ENCODE measurements at places on chromosomes 2 and 18. TPM values are rescaled to one million over a fixed set of nuclear protein-coding genes. Genes with fewer than 3 reads are reported as not detected.

DNA sequence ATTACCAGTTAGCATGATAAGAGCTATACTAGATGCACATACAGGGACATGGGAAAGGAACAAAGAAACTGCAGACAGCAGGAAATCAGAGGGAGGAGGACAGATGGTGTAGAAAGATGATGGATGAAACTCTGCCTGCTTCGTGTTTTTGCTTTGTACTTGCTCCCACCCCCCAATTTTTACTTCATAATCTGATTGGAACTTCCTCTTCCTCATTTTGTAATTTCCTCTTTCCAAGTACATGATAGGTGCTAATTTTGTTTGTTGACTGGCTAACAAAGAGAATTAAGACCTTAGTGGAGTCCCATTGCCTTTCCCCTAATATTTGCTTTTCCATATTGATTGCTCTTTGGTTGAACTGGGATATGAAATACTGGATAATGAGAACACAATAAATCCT is 76.0 kb upstream of the PELI1 start:
- no peak for DNase-seq

DNA sequence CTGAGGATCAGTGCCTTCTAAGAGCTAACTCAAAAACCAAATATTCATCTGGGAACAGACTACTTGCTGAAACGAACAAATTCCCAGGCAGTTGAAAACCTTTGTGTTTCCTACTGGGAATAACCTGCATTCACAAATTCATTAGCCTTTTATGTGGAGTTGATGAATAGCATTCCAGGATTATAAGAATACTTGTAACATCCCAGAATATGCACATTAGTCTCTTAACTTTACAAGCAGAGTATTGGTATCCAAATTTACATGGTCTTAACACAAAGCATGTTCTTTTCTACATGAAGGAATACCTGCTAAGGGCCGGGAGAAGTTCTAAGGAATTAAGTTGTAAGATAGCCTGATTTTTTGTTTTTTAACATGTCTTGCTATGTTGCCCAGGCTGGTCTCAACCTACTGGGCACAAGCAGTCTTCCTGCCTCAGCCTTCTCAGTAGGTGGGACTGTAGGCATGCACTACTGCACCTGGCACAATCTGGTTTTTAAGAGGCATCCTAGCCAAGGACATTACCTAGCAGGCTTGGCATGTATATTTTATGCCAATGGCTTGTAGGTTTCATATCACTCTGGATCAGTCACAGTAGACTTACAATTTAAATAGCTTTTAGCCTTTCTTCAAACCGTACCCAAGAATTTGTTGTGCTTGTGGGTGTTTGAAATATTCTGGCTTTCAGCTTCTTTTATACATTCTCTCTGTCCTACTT is 50.7 kb downstream of the MGAT5 start:
- no peak for DNase-seq

MPP4 gene
- total RNA-seq = not detected

DNA sequence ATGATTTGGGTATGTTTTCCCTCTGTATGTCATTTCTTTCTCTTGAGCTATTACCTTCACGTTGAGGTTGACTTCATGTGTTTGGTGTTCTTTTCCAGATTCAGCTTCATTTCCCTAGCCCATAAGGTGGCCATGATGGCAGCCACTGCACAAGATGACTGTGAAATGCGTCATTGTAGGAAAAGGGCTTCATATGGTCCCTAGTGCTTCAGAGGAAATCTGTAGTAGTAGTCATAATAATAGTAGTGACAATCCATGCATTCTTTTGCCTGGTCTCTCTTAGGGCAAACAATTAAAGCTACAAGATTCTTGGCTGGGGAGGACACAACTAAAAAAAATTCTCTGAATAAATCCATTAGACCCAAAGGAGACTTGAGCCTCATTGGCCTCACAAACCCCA is 28.4 kb downstream of the AOX1 start:
- DNase-seq = no peak

DNA sequence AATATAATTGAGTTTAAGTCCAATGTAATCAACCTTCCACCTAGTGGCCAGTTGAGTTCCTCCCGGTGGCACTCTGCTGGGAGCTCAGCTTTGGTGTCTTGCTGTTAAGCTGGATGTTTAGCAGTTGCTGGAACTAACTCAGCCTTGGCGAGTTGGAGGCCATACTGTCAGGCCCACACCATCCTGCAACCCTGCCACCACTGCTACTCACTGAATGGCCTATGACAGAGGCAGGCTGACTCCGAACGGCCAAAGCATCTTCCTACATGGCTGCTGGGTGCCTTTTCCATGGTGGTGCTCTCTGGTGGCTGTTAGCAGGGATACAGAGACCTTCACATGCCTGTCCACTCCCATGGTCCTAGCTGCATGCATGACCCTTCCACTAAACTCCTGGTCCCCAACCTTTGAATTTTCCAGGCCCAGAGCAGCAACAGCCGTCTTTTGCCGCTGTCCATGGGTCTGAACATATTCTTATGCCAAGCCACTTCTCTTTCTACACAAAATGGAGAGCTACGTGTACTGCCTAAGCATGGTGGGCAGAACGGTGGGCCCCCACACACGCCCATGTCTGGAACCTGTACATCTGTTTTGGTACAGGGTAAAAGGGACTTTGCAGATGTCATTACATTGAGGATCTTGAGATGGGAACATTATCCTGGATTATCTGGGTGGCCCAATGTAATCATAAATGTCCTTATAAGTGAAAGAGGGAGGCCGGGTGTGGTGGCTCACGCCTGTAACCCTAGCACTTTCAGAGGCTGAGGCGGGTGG is 15.0 kb upstream of the TRAF3IP1 start:
- DNase-seq = peak; percentile 37

MDH1B gene
- total RNA-seq = 2.2 TPM

SPOPL gene
- total RNA-seq = 29.1 TPM

- DNase-seq = no peak
Observed at GRCh38 chr2:41707790-41708451, 339.9 kb upstream of the PKDCC start.

- no peak for DNase-seq
Observed at GRCh38 chr2:65831509-65831908, 399.1 kb upstream of the SPRED2 start.

DNA sequence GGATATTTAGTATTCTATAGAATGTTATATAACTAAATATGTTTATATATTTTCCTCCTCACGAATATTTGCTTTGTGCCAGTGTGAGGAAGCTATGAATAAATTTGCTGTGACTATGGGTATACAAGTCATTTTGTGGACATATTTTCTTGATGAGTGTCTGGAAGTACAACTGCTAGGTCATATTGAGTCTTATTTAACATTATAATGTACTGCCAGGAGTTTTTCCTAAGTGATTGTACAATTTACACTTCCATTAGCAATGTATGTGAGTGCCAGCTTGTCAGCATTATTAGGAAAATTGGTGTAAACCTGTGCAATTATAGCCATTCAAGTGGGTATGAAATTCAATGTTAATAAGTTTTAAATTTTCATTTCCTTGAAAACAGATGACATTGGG is 1328.9 kb upstream of the TMEFF2 start:
- no peak for DNase-seq

DNA sequence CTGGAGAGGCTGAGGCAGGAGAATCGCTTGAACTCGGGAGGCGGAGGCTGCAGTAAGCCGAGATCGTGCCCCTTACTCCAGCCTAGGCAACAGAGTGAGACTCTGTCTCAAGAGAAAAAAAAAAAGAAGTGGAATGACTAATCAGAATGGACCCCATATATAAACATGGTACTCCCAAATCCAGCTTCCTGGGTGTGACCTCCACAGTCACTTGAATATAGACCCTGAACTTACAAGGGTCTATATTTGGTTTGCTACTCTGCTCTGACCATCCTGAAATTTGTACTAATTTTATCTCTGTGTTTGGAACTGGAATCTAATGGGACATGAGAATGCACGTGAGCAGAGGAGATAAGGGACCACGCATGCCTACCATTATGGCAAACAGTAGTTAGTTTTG is 275.0 kb downstream of the TNS1 start:
- DNase-seq = no peak

- DNase-seq = no peak
Observed at GRCh38 chr2:37338933-37339332, 5.5 kb upstream of the QPCT start.

GRCh38 chr18:62407660-62408059 is 82.5 kb downstream of the TNFRSF11A start:
- DNase-seq = no peak

GRCh38 chr2:172921532-172922236 is 154.0 kb upstream of the MAP3K20 start:
- DNase-seq = no peak

CXCR1 gene
- total RNA-seq = not detected

BUB1 gene
- 0.33 TPM for total RNA-seq

DNA sequence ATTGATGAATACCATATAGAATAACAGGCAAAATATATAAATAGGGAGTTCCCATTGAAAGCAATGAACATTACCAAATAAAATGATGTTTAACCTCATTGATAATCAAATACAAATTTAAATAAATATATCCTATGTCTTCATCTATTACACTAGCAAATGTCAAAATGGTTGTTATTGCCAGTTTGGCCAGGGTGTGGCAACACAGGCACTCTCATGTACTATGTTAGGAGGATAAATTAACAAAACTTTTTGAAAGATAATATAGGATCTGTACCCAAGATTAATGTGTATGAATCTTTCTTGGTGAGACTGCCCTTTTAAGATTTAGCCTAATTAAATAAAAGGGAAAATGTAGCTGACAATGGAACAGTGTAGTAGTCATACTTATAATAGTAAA is 659.3 kb downstream of the ERBB4 start:
- DNase-seq = no peak

ACMSD gene
- total RNA-seq = not detected

GRCh38 chr2:241895712-241896641 is 26.4 kb downstream of the RTP5 start:
- DNase-seq = no peak

KCNE4 gene
- total RNA-seq = 5.4 TPM

APLF gene
- 17.8 TPM for total RNA-seq

- DNase-seq = no peak
Observed at GRCh38 chr2:57696016-57696415, 350.6 kb upstream of the VRK2 start.

DNA sequence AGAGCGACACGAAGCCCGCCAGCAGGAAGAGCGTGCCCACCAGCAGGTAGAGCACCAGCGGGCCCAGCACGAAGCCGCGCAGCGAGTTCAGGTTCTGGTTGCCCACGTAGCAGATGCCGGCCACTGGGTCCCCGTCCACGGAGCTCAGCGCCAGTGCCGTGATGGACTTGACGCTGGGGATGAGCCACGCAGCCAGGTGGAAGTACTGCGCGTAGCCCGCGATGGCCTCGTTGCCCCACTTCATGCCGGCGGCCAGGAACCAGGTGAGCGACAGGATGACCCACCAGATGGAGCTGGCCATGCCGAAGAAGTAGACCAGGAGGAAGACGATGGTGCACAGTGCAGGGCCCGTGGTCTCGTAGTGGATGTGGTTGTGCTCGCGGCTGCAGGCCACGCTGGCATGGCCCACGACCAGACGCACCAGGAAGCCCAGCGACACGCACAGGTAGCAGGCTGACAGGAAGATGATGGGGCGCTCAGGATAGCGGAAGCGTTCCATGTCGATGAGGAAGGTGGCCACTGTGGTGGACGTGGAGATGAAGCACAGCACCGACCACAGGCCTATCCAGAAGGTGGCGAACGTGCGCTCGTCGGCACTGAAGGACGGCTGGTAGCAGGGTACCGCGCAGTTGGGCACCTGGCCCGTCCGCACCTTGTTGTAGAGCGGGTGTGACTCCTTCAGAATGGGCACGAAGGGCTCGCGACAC is 2.1 kb downstream of the FZD5 start:
- DNase-seq = peak; percentile 80

FBXO48 gene
- 0.68 TPM for total RNA-seq

ADGRF3 gene
- 0.28 TPM for total RNA-seq
